ENCODE measurements at places on chromosomes 11 and 22.

- DNase-seq: peak; percentile 61
Measured at GRCh38 chr11:126628790-126629621, 273.5 kb downstream of the ST3GAL4 start.

DNA sequence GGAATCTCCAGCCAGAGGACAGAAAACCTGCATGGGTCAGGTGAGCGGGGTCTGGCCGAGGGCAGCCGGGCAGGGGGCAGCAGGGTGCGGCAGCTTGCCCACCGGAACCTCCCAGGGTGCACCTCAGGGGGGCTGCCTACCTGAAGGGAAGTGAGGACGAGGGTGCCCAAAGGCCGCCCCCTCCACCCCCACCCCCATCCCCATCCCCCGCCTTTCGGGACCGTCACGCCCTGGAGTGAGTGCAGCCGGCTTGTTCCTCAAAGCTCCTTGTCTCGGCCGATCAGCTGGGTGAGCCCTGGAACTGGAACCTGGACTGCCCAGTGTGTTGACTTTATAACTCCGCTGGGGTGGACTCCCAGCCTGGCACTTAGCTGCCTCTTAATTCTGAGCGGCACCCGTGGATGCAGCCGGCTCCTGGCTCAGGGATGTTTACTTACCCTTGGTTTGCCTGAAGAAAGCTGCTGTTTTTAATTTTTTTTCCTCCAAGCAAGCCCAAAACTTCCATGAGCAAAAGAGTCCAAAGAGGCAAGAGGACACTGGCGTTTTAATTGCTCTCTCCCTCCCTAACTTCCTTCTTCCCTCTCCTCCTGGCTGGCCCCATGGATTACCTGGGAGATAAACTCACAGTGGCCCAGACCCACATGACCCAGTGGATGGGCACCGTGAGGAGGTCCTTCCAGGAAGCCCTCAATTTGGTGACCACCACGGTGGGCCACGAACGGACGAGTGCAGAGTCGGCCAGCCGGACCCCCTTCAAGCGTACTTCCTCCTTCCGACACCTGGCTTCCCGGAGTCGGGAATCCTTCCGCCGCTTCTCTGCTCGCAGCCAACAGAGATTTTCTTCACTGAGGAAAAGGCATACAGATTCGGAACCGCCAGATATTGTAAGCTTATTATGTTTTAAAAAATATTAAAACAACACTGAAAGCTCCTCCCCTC is 87.8 kb upstream of the CRYBB3 start:
- DNase-seq: peak; percentile 7

DNA sequence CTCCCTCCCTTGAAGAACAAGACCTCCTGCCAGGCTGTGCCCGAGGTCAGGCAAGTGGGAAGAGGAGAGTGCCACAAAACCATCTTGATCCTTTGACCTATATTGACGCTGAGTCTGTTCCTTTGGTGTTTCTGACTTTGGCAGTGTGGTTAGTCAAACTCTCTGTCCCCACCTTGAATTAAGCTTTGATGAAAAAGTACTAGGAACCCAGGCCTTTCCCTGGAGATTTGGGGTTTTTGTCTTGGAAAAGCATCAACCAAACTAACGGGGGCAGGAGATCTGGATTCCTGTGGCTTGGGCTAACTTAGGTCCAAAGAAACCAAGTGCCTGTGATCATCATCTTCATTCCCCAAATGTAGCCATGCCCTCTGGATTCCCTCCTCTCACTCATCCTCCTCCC is 40.4 kb downstream of the ARFGAP2 start:
- DNase-seq: no peak

DNA sequence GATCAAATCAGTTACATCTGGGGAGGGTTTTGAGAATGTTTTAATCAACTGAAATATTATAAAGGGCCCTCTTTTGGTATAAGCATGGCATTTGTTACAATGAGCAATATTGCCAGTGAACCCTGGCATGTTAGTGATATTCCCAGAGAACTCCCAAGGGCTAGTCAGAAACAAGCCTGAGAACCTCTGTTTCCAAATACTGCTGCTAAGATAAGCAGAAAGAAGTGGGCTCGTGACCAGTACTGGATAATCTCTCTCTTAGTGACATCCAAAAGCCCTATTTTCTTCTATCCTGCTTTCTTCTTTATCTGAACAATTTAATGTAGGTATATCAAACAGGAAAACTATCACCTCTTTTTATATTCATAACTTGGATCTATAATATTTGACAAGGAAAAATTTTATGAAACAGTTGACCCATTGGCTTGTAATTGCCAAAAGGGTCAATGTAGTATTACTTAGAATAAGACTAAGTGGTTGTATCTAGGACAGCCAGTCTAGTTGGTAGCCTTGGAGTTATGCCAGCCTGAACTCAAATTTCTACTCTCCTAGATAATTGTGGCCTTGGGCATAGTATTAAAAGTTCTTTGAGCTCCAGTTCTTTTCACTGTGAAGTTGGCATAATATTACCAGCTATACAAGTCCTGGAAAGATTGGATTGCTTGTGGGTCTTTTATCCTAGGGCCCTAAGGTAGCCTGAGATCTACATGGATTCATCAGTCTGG is 15.7 kb downstream of the CAT start:
- DNase-seq: no peak

DNA sequence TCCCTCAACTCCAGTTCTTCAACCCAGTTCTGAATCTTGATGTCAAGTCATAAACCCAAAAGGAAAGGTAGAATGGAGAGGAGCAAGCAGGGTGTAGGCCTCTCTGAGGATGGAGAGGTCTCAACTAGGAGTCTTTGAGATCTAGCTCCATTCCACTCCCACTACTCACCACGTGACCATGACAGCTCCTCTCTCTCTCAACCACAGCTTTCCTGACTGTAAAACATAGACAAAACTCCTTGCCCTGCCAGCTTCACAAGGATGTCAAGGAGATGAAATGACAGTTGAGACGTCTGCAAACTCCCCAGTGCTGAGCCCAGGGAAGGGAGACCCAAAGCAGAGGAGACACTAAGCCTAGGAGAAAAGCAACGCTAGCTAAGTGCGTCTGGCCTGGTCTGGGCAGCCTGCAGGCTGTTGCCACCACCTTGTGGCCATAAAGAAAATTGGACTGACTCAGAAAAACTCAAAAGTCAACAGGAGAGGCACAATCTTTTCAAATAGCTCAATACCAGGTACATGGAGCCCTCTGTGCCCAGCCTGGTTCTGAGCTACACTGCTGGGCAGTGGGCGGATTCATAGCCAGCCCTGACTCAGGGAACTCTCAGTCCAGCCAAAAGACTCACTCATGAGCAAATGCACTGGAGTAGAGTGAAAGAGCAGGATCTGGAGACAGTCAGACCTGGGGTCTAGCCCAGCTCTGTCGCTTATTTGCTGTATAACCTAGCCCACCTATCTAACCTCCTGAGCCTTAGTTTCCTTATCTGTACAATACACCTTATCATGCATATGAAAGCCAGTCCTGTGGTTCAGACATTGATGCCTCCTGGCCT is 3.4 kb downstream of the CLPB start:
- peak; percentile 84 for DNase-seq

GRCh38 chr11:118343248-118343647 is 743 bp upstream of the CD3D start:
- DNase-seq: no peak

DNA sequence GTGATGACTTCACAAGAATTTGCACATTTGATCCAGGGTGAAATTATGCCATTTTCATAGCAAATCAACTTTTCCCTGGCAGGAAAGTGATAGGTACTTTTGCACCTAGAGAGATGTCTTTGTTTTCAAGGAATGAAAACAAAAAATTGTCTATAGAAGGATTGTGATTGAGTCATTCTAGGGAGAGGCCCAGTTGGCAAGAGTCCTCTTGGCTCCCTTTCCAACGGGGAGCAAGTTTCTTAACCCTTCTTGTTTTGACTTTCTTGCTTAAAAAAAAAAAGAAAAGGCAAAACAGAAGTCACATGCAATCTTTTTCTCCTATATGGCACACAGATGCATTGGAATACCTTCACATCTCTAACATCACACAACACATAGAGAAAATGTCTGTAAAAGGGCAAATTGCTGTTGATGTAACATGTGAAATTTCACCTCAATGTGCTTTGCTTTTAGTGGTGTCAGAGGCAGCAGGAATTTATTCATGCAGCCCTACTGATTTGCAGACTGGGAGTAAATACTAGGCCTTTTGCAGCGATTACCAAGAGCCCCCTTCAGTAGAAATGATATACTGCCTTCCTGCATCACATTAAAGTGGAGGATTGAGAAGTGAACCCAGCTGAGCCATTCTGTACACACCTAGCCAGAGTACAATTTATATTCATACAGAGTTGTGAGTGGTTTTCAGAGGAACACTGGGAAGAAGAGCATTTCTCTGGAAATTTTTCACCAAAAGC is 290.7 kb upstream of the MPPED2 start:
- no peak for DNase-seq

DNA sequence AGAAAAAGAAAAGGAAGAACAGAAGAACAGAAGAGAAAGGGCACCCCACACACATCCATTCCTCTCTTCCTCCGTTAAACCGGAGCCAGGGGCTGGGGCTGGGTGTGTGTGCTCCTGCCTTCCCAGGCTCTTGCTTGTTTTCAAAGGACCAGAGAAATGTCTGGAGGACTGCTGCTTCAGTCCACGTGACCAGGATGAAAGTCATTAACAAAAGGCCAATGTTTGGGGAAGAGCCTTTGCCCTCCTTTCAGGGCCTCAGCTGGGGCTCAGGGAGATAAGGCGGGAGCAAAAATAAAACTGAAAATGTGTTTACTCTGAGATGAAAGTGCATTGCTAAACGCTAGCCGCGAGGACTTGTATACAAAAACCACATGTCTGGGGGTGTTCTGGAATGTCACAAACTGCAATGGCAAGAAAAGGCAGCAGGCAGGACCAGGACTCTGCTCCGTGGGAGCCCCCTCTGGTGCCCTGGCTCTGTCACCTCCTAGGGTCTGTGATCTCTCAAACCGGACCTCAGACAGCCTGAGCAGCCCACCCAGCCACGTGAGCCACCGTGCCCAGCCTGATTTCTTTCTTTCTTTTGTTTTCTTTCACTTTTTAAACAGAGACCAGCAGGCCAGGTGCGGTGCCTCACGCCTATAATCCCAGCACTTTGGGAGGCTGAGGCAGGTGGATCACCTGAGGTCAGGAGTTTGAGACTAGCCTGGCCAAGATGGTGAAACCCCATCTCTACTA is 31.6 kb upstream of the MYH9 start:
- DNase-seq: peak; percentile 83

DNA sequence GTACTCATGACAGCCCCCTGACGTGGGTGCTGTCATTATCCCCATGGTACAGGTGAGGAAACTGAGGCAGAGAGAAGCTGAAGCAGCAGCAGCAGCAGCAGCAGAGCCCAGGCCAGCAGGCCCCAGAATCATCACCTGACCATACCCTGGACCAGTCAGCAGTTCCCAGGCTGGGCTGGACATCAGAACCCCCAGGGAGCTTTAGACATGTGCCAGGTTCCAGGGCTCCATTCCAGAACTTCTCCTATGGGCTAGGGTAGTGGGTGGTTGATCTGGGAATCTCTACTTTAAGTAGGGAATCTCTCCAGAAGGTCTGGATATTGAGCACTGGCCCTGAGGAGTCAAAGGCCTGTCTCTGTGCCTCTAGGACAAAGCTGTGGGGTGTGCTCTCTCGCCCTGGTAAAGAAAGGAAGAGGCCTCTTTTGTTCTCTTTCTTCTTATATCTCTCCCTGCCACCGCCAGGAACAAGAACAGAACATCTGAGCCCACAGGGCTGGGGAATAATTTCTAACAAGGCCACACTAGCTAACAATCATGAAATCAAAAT is 26.6 kb downstream of the MAFF start:
- peak; percentile 28 for DNase-seq

- no peak for DNase-seq
Measured at GRCh38 chr11:113549611-113550578, 74.7 kb upstream of the DRD2 start.

- no peak for DNase-seq
Measured at GRCh38 chr11:126658306-126659056, 303.0 kb downstream of the ST3GAL4 start.

DNA sequence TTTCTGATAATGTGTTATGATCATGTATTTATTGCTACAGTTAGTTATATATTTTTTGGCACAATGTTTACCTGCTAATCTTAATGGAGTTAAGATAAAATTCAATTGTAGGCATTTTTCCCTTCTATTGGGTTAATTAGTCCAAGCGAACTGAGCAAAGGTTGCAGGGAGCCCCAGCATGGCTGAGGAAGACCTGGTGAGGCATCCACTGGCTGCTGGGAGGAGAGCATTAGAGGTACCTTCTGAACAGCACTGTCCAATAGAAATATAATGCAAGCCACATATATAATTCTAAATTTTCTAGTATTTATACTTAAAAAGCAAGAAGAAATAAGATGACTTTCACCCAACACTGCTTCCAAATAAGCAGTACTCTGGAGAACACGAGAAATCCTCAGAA is 689 bp upstream of the TMEM126A start:
- DNase-seq: no peak

- DNase-seq: no peak
Measured at GRCh38 chr11:90448256-90448655, 225.4 kb upstream of the CHORDC1 start.

GRCh38 chr11:45247433-45247832 is 38.7 kb downstream of the SYT13 start:
- DNase-seq: no peak

- no peak for DNase-seq
Measured at GRCh38 chr11:12853652-12854296, 155.3 kb upstream of the RASSF10 start.

GRCh38 chr11:95359341-95359663 is 128.3 kb upstream of the SESN3 start:
- DNase-seq: no peak

DNA sequence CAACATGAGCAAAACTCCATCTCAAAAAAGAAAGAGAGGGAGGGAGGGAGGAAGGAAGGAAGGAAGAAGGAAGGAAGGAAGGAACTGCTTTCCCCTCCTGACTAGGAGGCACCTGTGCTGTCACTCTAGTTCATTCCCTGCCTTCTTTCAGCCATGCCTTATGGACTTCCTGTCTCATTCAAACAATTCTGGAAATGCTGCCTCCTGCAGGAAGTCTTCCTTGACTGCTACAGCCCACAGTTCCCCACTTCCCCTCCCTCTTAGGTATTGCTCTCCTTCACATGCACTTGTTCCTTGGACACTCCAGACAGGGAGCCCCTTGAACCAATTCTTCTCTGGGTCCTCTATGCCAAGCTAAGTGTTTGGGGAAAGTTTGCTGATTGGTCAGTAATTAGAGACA is 31.6 kb upstream of the WNT11 start:
- DNase-seq: peak; percentile 18

DNA sequence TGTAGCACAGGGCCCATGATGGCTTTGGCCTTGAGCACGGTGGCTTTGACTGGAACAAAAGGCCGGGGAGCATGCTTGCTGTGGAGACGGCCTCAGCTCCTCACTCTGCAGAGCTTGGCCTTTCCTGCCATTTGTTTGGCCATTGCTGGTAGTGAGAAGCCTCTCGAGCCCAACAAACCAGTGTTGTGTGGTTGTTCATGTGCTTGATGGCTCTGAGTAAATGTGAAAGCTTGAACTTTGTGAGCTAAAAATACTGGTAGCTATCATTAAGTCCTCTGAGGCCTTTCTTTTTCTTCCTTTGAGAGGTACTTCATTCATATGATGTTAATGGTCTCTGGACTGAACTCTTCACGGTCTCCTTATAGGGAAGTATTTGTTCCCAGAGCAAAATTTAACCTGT is 39.6 kb downstream of the NAT10 start:
- DNase-seq: no peak

All from adipocyte (in vitro differentiated cells).